Nephron progenitor cell (in vitro differentiated cells): ENCODE measurements at places on chromosomes 6 and 20.

GRCh38 chr20:34948030-34948429, 7.6 kb downstream of the GSS start:
- no peak for DNase-seq

DNA sequence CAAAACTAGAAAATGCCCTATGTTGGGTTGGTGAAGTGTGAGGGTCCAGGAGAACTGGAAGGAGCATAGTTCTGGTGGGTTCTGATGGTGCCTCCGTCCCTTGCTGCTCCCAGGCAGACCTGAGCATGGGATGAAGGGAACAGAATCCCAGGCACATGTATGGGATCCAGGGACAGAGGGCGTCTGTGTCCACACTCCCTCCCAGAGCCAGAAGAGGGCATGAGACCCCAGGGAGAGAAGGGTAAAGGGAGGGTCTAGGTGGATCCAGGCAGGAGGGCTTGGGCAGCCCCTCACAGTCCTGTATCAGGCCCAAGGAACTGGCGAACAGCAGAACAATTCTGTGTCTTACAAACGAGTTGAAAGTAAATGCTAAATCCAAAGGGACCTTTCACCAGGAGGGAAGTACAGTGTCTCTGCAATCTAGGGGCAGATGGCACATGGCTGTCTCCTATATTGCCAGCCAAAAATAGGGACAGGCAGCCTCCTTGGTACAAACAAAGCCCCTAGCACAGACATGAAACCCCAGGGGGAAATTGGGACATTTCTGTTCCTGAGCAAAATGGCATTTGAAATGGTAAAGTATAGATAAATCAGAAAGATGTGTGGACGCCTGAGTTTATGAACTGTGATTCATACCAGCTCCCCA, 2.5 kb upstream of the BPIFA1 start:
- DNase-seq, result peak; percentile 14

GRCh38 chr6:49541210-49541724, 9.2 kb upstream of the C6orf141 start:
- DNase-seq, result no peak

- DNase-seq, result no peak
Observed at GRCh38 chr6:110358553-110359160, 508 bp upstream of the METTL24 start.

- no peak for DNase-seq
Observed at GRCh38 chr6:1088492-1089001, 223.4 kb upstream of the FOXQ1 start.

DNA sequence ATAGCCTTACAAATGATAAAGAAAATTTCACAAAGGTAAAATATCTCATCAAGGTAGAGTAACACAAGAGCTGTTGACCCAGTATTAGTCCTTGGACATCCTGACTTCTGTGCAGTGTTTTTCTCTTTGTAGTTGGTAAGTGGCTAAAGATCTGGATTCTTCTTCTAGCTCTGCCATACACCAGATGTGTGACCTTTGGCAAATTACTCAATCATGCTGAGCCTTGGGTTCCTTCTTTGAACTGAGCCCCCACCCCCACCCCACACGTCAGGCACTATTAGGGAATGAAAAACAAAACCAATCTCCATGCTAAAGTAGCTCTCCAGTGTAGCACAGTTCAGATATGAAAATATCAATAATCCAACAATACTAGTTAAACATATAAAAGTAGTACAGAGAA, 15.1 kb upstream of the TRIM39 start:
- no peak for DNase-seq

- DNase-seq, result no peak
Observed at GRCh38 chr6:20661721-20662120, 127.5 kb downstream of the CDKAL1 start.

GRCh38 chr6:155418017-155418761, 37.5 kb downstream of the NOX3 start:
- DNase-seq, result no peak
